CD4-positive, alpha-beta T cell treated with Interleukin-2 at 100 ng/mL for 4 hours (primary cell): ENCODE measurements at places on chromosomes 1 and 21.

GRCh38 chr1:43587594-43587993 is 56.9 kb downstream of the PTPRF start:
- no peak for DNase-seq

DNA sequence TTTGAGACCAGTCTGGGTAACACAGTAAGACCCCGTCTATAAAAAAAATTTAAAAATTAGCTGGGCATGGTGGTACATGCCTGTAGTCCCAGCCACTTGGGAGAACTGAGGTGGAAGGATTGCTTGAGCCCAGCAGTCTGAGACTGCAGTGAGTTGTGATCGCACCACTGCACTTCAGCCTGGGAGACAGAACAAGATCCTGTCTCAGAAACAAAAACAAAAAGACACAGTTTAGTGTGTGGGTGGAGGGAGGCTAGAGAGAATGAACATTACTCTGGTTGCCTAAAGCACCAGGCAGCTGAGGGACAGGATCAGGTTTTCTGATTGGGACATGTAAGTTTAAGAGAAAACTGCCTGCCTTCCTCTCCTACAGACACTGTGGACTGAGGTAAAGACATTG is 42.3 kb downstream of the VAMP4 start:
- no peak for DNase-seq

- no peak for DNase-seq
Measured at GRCh38 chr1:44250068-44250781, 37.0 kb downstream of the DMAP1 start.

DNA sequence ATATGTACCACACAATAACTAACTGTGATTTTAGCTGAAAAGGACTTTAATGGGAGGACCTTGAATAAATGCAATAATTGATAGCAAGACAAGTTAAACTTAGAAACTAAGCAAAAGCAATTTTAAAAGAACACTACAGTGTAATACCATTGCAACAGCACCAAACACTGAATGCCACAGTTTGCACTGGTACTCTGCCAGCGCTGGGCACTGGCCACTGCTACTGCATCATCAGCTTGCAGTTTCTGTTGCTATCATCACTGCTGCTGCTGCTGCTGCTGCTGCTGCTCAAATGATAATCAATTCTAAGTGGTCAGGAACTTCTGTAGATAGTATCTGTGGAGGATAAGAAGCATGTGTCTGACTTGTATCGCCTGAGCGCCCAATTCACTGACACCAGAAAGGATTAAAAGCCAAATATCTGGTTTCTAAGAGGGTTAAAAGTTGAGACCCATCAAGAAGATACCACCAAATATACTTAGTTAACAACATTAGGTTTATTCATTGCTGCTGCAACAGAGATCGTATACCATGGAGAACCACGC is 306.9 kb downstream of the LRRC40 start:
- DNase-seq = no peak
